ENCODE measurements at places on chromosomes 5 and 9.

- DNase-seq, result peak; percentile 41
These were observed 12.9 kb upstream of the WDR38 start for GRCh38 chr9:124840300-124840833.

- DNase-seq, result no peak
These were observed 132.9 kb downstream of the ADAMTSL1 start for GRCh38 chr9:18606846-18607245.

DNA sequence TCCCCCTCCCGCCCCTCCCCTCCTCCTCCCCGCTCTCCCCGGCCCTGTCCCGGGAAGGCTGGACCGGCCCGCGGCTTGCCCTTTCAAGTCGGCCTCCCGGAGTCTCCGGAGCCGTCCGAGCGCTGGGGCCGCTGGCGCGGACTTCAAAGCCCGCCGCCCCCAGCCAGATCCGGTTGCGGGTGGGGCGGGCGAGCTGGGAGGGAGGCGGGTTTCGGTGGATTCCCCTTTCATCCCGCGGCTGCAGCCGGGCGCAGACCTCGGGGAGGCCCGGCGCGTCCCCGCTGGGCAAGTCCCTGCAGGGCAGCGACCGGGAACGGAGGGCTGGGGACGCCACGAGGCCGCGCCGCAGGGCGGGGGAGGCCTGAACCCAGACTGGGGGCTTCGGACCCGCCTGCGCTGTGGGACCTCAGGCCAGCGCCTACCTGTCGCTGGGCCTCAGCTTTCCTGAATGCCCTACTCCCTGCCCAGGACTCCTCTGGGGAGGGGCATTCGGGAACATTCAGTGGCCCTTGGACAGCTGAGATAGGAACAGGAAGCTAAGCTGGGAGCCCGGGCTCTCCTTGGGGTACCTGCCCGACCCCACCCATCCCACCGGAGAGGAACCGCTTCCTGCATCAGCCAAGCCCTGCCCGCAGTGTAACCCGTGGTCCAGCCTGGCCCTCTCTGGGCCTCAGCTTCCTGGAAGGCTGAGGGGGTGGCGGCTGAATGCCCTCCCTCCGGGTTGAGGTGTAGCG is 23.4 kb downstream of the C9orf50 start:
- peak; percentile 86 for DNase-seq

GRCh38 chr9:89036383-89036782 is 45.1 kb downstream of the S1PR3 start:
- no peak for DNase-seq

DNA sequence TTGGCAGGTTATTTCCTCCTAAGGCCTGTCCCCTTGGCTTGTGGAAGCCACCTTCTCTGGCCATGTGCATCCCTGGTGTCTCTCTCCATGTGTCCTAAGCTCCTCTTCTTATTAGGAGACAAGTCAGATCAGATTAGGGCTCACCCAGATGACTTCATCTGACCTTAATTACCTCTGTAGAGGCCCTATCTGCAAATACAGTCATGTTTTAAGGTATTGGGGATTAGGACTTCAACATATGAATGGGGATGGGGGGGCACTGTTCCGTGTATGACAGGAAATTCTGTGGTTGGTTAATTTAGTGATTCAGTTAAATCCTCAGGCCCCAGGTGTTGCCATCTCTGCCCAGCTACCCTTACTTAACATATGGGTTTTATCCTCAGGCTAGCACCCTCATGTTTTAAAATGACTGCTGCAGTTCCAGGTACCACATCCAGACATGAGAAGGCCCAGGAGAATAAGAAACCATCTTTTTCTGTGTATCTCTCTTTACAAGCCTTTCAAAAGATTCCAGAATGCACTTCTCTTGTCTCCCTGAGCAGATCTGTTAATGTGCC is 51.9 kb upstream of the RAI14 start:
- DNase-seq, result no peak

DNA sequence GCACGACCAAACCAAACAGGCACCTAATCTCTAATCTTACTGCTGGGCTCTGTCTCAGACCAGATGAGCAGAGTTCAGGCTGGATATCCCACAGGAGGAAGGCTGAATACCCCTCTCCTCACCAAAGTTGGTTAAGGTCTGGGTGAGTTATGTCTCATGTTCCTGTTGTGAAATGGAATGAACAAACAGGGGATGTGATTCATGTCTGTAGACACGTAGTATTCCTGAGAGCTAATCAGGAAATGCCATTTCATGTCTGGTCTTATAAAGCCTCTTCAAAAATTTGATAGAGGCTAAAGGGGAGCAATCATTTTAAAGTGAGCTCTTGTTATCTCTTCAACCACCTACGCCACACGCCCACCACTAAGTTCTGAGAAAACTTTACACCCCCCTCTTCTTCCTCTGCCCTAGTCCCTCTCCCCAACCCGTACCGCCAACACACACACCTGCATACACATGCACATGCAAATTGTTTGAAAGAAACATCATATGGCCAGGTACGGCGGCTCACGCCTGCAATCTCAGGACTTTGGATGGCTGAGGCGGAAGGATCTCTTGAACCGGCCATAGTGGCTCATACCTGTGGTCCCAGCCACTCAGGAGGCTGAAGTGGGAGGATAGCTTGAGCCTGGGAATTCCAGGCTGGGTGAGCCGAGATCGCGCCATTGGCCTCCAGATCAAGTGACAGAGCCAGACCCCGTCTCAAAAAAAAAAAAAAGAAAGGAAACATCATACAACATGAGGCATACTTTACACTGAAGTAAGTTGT is 69.8 kb upstream of the RAI14 start:
- peak; percentile 55 for DNase-seq

DNA sequence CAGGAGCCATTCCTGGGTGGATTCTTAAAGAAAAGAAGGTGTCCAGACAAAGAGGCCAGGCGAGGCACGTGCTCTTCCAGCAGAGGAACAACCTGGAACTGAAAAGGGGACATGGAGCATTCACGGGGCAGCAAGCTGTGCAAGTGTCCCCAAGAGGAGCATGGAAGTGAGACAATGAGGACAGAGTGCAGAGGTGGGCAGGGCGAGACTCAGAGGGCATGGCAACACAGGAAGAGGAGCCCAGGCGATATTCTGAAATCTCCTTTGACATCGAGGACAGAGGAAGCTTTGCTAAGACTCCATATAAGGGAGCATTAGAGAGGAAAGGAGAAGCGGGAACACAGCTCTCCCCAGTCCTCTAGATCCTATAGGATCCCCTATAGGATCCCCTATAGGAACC is 29.4 kb upstream of the SPATA31E1 start:
- no peak for DNase-seq

DNA sequence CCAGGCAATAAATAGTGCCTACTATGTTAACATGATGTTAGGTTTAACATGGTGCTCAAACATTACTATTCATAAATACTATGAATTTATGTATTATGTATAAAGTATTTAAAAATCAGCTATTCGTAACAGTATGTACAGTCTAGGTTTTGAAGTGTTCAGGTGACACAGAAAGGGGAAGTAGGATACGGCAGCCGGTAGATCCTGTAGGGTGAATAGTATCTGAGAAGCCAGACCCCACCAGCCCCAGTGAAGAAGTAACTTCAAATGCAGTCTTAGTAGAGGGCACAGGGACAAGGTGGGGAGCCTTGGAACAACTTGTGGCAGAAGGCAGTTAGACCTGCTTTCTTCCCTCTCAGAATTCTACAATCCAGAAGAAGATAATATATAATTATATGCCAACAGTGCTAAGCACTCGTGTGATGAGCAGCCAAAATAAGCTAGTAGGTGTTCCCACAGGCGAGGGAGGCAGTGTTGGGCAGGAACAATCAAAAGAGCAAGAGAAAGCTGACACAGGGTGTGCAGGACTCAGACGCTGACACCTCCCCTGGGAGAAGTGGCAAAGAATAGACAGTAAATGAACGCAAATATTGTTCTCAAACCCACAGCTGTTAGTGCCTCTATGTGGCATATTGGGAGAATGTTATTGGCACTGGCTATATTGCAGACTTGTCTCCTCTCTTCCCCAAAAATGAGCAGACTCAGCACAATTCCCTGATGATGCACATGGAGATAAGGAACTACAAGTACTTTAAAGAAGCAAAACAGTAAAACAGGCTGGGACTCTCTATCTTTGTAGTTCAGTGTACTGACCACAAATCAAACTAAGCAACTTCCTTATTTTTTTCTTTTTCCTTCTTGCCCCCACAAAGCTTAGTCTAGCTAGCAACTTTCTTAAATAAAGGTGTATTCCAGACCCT is 4.6 kb downstream of the ZNF367 start:
- DNase-seq, result no peak

GRCh38 chr9:14993901-14994554 is 83.8 kb upstream of the FREM1 start:
- DNase-seq, result no peak

DNA sequence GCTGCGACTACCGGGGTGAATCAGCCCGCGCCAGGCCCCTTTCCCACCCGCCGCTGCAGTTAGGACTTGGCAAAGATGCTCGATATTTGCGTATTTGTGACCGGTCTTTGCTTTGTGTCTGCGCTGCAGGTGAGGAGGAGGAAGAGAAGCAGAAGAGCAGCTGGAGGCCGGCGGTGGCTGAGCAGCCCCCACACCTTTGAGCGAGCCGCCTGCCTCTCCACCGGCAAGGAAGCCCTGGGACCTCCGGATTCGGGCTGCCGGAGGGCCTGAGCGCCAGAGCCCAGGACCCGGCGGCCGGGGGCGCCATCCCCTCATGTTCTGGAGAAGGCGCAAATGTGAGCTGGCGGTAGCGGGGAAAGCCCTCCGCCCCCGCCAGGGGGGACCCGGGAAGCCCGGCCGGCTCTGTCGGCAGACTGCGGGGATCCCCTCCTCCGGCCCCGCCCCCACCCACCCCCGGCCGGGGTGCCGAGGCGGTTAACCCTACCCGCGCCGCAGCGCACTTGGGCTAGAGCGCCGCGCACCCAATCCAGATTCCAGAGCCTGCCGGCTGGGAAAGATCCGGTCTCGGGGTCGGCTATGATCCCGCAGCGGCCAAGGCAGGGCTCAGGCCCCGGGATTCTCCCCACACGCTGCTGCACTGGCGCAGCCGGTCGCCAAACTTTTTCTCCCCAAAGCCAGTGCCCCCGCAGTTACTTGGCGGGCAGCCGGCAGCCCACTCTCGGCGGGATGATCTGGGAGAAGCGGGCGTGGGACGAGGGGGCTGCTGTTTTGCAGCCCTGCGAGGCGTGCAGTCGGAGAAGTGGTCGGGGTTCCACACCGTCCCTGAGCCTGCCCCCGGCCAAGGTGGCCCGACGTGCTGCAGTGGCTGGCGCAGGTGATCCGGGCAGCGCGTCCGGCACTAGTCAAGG is 800 bp upstream of the KCNN2 start:
- DNase-seq, result peak; percentile 76

GRCh38 chr9:137802521-137803243 is 74.9 kb upstream of the CACNA1B start:
- DNase-seq, result no peak

- no peak for DNase-seq
These were observed 32.2 kb upstream of the CDH18 start for GRCh38 chr5:20020247-20020646.

GRCh38 chr9:93278144-93278543 is 94.2 kb downstream of the WNK2 start:
- DNase-seq, result no peak

GRCh38 chr5:11248966-11249365 is 487.9 kb upstream of the DAP start:
- DNase-seq, result peak; percentile 9

DNA sequence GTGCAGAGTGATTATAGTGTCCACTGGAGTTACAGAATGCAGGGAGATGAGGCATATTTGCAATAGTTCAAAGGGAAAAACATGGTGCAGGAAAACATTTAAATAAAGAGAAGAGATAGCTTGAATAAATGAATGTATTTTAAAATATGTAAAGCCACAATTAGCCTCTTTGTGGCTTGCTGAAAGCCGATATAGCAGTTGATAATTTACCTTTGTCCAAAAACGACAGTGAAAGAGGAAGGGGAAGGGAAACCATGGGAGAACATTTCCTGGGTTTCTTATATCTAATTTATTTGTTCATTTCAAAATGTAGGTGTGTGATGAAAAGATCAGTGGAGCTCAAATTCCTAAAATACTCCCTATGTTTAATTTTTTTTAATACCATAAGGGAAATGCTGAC is 156.1 kb downstream of the DENND1A start:
- no peak for DNase-seq

DNA sequence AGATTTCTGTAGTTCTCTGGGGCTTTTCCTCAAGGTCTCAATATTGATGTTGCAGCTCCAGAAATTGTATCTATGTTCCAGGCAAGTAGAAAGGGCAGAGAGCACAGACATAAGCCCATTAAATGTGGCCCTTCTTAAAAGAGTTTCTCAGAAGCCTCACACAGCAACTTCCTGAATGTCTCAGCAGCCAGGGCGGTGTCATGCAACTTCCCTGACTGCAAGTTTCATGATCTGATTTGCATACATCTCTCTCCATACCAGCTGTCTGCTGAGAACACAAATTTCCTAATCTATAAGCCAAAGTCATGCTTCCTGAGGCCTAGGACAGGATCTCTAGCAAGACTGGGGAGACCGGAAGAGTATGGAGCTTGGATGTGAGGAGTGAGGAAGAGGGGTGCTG is 13.0 kb downstream of the RGS7BP start:
- no peak for DNase-seq

- DNase-seq, result no peak
These were observed 606.3 kb downstream of the TLE1 start for GRCh38 chr9:81083067-81083466.

Data from DMS53 (cell line).